T-helper 17 cell (primary cell): ENCODE measurements at places on chromosomes 11 and 22.

DNA sequence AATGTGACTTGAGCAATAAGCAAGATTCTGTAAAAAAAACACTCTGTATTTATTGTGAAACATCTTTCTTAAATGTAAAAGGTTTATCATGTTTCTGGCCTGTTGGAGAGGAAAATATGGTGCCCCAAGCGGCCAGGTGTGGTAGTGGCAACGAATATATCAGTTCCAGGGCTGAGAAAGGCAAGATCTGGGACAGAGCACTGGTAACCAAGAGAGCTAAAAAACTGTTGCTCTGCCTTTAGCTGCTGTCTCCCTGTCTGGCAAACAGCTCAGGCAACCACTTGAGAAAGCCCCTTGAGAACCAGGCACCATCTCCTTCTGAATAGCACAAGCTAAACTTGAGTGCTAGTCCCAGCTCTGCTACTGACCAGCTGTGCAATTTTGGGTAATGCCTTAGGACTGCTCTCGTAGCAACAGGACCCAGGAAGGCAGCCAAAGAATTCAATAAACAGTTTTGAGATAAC lies 129.9 kb downstream of the KCNC1 start:
- no peak for DNase-seq

- DNase-seq: no peak
Observed at GRCh38 chr22:27416511-27417420, 384.8 kb downstream of the MN1 start.

DNA sequence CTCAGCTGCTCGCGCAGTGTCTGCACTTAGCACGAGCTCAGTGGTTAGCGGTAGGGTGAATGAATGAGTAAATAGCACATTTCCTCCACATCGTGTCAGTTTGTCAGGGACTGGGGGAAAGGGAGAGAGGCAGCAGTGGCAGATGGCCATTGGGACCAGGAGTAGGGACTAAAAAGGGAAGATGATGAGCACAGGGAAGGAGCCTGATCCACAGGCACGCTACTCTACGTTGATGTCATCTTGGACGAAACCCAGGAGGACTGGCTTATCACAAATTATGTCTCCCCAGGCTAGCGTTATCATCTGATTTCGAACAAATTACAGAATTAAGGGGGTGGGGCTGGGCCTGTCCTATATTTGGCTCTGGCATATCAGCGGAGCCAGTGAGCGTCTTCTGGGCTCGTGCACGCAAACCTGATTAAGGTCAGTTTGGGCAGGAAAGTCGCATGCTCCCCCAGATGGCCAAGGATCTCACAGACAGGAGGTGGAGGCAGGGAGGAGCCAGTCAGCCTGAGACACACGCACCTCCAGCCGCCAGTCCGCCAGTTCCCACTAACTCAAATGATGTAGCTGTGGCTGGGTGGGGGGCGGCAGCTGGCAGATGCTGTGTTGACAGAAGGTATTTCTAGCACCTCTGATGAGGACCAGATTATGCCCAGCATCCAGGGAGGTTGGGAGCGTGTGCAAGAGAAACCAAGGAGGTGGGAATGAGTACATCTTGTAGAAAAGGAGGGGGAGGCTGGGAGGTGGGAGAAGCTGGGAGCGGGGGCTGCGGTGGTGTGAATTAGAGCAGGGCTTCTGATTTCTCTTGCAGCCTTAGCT lies 97.4 kb upstream of the PRDM11 start:
- no peak for DNase-seq

DNA sequence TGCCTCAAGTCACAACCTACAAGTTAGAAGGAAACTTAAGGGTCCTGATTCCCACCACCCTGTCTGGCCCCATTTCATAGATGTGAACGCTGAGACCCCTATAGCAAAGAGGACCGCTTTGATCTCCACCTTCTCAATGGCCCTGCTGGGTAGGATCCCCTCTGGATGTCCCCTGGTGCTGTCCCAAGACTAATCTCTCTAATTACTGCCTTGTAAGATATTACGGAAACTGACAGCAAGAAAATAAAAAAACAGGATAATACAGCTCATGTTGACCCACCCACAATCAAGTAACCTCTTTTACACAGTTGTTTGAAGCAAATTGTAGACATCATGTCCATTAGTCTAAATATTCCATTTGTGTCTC lies 20.9 kb downstream of the IGLL5 start:
- DNase-seq: no peak

DNA sequence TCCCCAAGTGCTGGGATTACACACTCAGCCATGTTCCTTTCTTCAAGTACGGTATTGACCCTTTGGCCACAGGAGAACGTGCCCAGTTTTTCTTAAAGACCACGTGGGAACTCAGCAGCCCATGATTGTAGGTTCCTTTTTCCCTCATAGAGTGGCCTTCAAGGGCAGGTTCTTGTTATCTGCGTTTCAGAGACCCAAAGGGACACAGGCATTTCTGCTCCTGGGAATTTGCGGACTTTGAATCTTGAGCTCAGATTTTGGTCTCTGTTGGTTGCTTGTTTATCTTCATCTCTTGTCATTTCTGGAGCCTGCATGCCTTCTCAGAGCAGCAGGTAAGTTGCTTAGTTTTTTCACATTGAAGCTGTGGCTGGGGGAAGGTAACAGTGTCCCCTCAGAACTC lies 12.0 kb downstream of the MARK2 start:
- no peak for DNase-seq

DNA sequence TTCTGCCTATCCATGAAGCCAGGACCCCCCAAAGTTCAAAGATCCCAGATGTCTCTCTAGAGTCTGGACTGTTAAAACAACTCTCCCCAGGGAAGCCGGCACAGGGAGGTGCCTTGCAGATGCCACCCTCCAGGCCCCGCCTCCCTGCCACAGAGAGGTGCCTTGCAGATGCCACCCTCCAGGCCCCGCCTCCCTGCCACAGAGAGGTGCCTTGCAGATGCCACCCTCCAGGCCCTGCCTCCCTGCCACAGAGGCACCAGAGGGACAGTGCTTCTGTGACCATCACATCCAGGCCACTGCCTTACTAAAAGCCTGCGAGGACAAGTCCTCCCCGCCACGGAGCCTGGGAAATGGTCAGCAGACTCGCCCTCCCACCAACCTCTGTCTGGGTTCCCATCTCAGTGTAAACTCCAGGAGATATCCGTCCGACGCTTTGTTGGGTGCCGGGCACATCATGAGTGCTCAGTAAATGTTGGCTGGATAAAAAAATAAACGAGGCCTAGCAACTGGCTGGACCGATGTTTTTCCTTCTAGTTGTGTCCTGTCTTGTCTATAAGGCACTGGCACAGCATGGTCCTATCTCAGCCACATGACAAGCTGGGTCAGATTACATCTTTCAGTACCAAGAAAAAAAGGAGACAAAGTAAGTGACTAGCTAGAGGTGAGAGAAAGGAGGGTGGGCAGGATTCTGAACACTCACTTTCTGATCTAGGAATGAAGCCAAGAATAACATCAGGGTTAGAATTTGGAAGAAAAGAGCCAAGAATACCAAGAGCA lies 91.2 kb upstream of the CSNK2A3 start:
- DNase-seq: no peak

DNA sequence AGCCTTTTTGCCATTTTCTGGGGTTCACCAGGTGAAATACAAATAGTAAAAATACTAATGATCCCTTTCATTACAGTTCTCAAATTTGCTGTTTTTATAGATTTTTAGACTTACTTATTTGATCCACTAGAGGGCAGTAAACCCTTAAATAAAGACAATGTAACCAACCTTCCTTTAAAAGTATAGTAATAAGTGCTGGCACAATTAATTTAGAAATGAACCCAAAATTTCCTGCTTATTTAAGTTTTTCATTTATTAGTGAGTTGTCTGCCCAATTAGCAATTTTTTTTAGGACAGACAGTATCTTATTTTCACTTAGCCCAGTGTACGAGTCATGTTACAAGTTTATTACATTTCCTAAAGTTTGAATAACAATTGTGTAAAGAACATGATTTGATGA lies 4.7 kb downstream of the DDIAS start:
- DNase-seq: no peak

DNA sequence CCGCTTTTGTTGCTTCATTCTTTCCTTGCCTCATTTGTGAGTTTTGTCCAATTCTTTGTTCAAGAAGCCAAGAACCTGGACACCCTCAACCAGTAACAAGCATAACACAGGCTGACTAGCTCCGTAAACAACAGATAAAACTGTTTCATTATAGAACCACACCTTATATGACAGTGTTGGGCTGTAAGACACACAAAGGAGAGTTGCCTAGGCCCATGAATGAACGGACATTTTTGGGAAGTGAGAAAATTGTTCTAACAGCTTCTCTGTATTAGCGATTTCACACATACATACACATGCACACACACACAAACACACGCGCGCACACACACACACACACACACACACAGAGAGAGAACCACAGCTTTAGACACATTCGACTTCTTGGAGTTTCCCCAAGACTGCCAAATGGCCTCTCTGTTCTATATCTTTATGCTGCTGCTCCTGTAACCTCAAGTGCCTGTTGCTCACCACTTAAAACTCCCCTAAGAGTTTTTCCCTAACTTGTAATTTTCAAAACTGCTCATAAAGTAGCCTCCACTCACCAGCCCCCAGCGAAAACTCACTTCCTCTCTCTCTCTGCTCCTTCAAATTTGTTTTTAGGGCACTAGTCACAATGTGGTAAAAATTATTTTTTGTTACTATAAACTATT lies 35.9 kb downstream of the CTSC start:
- DNase-seq: no peak

DNA sequence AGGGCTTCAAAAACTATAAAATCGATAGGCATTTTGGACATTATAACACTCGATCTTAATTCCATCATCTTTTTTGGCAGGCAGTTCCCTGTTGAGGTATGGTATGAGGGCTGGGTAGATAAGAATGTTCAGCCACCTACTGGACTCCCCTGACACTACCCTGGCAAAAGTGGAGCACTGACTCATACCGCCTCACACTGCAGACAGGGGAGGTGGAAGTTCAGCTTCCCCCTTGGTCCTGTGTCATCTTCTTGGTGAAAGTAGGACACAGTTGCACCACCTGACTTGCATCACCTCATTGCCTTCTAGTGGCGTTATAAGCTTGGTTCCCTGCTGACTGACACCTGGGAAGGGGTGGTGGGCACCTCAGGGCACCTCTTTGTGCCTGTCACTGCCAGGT lies 30.4 kb downstream of the PAAF1 start:
- DNase-seq: no peak

DNA sequence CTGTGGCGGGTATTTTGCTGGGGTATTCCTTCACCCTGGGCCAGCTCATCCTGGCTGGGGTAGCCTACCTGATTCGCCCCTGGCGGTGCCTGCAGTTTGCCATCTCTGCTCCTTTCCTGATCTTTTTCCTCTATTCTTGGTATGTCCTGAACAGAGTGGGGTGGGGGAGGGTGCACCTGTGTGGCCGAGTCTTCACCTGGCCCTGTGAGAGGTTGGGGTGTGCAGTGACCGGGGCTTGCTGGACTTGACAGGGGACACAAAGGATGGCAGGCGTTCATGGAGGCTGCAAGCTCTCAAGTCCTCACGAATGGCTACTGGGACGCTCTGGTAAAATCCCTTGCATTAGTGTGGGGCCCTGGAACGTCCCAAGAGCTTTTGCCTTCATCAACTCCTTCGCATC lies 39.3 kb downstream of the CAPN1 start:
- DNase-seq: no peak

DNA sequence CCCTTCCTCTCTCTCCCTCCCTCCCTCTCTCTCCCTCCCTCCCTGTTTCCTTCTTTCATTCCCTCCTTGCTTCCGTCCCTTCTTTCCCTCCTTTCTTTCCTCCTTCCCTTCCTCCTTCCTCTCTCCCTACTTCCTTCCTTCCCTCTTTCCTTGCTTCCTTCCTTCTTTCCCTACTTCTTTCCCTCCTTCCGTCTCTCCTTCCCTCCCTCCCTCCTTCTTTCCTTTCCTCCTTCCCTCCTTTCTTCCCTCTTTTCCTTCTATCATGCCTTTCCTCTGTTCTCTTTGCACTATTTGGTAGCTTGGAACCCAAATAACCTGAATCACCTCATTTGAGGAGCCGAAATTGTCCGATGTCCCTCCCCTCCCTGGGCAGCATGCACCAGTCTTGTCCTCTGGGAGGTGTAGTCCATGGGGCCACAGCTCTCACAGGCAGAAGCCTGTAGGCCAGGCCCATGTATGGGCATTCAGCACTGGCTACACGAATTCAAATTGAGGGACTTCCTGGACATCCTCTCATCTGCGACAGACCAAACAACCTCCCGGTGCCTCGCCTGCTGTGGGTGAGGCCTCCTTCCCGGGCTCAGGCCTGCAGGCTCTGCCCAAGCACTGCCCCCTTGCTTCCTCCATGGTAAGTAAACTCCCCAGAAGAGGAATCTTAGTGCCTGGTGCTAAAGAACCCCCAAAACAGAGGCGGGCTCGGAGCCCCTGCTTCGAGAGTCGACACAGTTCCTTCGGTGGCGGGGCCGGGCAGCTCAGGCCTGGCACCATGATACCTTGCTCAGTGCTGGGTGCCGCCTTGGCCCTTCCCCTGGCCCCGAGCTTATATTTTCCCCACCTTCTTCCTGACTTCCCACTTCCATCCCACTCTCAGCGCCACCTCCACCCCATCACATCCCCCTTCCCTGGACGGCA lies 454.1 kb upstream of the CADM1 start:
- DNase-seq: no peak

DNA sequence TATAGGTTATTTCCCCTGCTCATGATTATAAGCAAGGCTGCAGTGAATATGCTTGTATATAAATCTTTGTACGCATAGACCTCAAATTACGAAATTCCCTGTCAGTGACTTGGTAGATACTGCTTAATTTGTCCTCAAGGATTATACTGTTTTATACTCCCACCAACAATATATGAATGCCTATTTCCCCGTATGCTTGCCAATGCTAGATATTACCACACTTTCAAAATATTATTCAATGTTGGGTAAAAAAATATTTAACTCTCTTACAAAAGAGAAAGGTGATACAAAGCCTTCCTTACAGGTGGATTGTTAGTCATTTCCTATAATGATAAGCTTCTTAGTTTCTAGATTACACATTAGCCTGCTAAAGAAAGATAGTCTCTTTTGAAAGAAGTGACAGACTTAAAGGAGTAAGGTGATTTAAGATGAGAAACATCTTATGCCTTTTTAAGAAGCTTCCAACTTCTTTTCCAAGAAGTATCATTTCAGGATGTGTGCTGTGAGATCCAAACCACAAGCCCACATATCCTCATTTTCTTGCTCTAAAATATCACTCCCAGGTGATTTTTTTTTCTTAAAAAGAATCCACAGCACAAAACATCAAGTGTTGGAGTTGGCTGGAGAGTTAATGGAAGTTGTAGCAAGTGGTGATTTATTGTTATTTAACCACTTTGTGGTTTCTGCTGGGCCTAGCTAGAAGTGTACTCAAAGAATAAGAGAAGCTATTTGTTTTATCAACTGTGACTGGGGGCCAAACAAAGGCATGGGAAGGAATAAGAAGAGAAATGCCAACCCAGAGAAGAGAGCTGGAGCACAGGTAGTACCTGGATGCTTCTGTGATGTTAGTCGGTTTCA lies 59.2 kb downstream of the BARX2 start:
- no peak for DNase-seq

DNA sequence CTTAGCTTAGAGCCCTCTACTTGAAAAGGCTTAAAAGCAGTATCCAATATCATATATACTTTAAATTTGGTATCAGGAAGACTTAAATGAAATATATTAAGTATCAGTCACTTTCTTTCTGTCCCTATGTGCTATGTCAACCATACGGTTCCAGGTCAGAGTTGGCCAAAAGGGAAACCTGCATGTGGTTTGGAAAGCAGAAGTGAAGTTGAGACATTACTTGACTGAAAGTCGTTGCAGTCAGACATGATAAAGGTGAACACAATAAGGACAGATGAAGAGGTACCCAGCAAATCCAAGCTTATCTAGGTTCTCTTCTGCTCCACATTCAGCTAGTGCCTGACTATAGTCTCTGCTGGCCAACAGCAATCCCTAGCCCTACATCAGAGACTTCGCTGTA lies 336.8 kb downstream of the KCNA4 start:
- no peak for DNase-seq
